ENCODE measurements at places on chromosomes 7 and 10. TPM values are rescaled to one million over a fixed set of nuclear protein-coding genes. Genes with fewer than 3 reads are reported as not detected.

DNA sequence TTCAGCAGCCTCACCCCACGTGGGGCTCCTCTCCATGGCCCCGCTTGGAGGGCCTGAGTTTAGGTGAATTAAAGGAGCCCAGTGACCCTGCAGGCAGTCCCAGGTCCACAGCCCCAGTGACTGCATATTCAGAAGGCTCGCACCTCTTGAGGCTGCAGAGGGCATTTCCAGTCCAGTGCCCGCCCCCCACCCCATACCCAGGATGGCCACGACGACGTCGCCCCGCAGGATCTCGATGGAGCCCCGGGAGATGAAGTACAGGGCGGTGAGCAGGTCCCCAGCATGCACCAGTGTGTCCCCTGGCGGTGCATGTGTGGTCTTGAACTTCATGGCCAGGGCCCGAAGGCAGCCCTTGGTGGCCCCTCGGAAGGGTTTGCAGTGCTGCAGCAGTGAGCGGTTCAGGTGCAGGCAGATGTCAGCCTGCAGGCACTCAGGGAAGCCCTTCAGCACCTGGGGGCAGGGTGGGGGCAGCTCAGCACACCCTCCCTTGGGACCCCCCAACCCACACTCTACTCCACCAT, 28.1 kb downstream of the KCNH2 start:
- DNase-seq = no peak

DNA sequence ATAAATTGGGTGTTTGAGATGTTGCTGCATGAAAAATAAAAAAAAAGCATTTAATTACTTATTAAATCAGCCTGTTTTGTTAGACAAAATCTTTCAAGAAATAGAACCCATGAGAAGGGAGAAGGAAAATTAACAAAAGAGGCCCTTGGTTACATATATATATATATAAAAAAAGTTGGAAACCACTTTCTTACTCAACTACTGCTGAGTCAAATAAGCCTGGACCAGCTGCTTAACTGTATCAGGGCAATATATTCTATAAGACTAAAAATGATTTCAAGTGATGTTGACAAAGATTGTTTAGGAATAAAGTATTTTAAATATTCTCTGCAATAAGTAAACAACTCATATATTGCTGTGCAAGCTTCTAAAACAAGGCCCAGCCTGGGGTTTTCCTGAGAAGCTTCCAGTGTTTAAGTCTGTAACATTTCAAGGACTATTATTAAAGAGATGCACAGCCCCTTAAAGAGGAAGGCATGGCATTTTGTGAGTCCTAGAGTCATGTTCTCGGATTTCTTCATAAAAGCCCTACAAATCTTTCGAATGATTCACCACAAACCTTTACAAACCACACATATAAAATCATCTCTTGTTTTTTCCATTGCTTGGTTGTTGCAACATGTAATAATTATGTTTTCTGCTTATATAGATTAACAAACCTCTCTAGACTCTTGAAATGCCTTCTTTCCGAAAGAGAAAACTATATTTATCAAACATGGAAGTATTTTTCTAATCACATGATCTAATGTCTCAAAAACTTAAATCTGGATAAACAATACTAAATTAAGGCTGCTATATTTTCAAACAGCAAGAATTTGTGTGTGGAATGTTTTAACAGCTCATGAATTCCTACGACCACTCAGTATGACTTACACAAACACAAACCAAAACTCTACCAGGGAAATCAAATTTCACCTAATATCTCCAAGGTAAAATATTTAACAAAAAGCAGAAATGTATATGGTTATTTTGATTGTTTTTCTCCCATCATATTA, 14.3 kb downstream of the JAZF1 start:
- no peak for DNase-seq

DNA sequence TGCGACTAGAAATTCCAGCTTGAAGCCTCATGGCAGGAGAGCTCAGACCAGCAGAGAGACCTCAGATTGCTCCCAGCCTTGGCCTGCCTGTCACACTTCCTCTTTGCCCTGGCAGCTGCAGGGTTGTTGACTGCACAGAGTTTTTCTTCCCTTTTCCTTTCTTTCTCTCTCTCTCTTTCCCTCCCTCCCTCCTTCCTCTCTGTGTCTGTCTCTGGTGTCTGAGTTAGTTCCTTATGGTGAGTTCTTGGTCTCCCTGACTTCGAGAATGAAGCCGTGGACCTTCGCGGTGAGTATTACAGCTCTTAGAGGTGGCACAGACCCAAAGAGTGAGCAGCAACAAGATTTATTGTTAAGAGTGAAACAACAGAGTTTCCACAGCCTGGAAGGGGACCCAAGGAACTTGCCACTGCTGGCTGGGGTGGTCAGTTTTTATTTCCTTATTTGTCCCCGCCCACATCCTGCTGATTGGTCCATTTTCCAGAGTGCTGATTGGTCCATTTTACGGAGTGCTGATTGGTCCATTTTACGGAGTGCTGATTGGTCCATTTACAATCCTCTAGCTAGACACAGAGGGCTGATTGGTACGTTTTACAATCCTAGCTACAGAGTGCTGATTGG, 266.3 kb downstream of the RPS24 start:
- DNase-seq = no peak

The RTKN2 gene
- polyA plus RNA-seq = 13.2 TPM

DNA sequence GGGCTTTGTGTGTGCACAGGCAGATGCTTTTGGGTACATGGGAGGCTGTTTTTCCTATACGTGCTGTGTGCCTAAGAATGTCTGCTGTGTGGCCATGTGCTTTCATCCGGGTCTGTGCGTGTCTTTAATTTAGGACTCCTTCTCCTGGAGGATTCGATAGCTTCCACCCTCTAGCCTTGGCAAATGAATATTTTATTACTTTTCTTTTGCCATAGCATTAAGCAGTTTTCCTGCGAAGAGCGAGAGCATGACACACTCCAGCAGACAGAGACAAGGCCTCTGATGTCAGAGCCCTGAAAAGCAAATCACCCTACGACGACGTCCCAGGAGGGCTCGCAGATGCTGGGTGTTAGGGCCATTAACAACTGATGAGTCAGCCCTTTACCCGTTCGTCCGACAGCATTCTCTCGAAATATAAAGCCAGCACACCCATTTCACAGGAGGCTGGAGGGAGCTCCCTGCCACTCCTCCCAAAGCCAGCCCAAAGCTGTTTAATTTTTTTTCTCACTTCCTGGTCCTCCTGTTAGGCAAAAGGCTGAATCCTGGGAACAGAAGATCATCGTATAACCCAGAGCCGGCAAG, 311.3 kb upstream of the ZMIZ1 start:
- DNase-seq = no peak

- no peak for DNase-seq
These were observed 53.1 kb upstream of the UCN3 start for GRCh38 chr10:5311617-5312016.

DNA sequence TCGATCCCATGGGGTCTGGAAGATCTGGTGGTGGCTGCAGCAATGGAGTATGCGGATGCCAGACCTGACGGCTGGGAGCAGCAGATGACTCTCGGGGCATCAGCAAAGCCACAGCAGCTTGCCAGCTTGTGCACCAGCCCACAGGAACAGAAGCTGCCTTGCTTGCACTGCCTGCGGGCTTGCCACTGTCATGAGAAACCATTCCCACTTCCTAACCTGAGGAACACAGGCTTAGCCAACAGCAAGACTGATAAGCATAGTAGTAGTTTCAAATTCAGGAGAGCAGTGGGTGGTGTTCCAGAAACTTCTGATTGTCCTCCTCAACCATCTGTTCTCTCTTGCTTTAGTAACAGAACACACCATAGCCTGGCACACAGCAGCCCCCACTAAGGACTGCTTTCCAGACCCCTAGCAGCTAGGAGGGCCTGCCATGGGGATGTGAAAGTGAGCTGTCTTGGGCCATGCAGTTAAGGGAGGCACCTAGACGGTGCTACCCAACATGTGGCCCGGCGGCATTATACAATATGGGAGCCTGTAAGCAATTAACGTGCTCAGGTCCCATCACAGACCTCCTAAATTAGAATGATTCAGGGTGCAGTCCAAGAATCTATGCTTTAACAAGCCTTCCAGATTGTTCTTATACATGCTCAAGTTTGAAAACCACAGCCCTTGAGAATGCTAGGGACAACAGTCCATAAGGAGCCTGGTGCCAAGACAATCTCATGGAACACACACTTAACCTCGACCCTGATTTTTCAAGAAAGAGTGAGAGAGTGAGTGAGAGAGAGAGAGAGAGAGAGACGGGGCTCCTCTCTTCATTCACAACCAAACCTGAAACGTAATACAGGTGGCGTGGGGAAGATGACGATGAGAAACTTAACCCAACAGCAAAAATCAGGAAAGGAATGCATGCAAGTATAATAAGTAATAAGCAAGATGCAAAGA, 7.1 kb downstream of the ANXA11 start:
- peak; percentile 28 for DNase-seq

DNA sequence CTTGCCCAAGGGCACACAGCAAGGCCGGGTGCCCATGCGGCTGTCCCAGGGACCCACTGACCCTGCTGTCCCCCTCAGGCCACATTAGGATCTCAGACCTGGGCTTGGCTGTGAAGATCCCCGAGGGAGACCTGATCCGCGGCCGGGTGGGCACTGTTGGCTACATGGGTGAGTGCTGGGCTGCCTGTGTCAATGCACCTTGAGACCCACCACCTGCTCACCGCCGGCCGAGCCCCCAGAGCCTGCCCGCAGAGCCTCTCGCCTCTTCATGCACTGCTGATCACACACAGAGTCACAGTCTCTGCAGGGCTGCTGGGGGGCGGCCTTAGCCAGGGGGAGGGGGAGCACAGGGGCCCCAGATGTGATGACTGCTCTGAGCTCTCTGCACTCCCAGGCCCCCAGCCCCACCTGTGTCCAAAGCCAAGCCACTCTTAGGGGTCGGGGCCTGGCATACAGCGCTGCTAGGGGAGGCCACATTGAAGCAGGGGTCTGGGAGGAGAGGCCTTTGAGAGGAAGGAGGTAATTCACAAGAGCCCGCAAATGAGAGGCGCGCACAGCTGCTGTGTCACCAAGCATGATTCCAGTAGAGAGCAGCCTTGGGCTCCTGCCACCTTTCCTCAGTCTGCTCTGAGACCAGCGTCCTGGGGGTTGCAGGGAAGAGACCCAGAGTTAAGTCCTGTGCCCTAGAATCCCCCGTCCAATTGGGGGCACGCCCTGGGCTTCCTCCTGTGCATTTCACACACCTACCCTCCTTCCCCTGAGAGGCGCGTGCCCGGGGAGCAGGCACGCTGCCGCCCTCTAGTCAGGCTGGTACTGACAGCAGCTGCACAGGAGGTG, 100.4 kb downstream of the RGS10 start:
- DNase-seq = no peak

Measured in left lung (tissue), 14 donors.